ENCODE measurements at places on chromosomes 13 and 19.

GRCh38 chr19:56356944-56357343 is 36.4 kb downstream of the ZNF582 start:
- no peak for DNase-seq

- DNase-seq: no peak
These were observed 527.9 kb downstream of the MYO16 start for GRCh38 chr13:109157275-109157674.

DNA sequence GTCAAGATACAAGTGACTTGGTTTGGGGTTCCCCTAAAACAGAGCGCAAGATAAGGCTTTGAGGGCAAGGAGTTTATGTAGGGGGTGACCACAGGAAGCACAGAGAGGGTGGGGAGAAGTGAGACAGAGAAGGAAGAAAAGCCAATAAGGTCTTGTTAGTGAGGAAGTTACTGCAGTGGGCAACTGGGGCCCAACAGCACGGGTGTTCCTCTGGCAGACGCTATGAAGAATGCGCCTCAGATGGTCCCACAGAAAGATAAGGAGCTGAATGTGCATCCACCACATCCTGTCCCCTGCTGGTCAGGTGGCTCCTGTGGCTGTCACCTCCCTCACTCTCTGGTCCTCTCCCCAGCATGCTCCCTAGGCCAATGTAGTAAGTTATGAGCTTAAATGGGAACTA is 333.5 kb downstream of the TSHZ3 start:
- DNase-seq: no peak

DNA sequence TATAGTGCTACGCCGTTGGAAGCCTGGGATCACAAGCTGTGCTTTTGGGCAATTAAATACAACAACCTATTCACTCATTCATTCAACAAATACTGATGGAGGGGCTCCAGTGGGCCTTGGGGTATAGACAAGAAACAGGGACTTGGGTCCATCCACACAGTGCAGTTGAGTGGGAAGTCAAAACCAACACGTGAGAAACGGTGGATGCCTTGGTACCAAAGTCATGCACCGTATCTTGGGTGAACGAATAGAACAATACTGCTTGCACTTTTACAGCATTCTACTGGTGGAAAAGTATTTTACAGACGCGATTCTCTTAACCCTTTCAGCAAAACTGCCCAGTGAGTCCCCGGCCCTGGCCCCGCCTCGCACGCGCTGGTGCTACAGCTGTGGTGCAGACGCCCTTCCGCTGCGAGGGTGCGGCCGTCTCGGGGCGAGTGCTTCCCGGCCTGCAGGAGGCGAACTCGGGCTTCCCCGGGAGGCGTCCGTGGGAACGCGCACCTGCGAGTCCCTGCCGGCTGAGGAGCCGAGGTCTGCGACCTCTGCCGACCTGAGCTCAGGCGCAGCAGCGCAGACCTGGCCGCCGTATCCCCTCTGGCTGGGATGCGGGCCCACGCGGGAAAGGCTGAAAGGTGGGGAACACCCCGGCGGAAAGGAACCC is 8.3 kb downstream of the TNFRSF19 start:
- peak; percentile 81 for DNase-seq

- DNase-seq: no peak
These were observed 15.1 kb upstream of the FLT1 start for GRCh38 chr13:28510066-28510465.

- no peak for DNase-seq
These were observed 117.7 kb downstream of the FNDC3A start for GRCh38 chr13:49093376-49093775.

- DNase-seq: no peak
These were observed 192.5 kb downstream of the POU4F1 start for GRCh38 chr13:78410847-78411246.

GRCh38 chr19:32613008-32613407 is 32.0 kb downstream of the PDCD5 start:
- DNase-seq: no peak

GRCh38 chr19:32224371-32225244 is 120.8 kb upstream of the ZNF507 start:
- DNase-seq: peak; percentile 55

GRCh38 chr19:41297628-41298347 is 12.2 kb upstream of the CCDC97 start:
- no peak for DNase-seq

- no peak for DNase-seq
These were observed 4.3 kb downstream of the CHAMP1 start for GRCh38 chr13:114318624-114319023.

DNA sequence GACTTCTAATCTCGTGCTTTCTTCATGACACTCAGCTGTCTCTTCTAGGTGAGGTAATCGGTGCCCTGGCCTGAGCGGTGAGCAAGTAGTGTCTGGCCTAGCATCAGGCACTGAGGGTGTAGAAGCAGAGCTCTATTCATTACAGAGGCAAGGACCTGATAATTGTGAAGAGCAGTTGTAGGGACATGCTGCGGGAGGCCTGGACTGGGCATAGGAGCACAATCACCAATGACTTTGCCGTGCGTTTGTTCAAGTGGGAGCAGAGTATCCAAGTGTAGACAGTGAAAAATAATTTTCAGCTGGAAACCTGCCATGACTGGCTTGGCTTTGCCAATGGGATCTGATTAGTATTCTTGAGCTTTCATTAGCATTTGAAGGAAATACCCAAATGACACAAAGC is 32.1 kb upstream of the DCLK1 start:
- no peak for DNase-seq

DNA sequence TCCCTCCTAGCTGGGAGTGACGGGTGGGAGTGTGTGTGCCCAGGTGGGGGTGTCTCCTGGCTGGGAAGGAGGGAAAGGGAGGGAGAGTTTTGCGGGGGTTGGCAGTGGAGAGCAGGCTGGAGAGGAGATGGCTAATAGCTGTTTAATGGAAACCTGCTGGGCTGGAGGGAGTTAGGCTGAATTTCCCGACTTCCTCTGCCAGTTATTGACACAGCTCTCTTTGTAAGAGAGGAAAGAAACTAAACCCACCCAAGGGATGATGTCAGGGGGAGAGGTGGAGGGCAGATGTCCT is 10.2 kb upstream of the ILF3 start:
- DNase-seq: no peak

DNA sequence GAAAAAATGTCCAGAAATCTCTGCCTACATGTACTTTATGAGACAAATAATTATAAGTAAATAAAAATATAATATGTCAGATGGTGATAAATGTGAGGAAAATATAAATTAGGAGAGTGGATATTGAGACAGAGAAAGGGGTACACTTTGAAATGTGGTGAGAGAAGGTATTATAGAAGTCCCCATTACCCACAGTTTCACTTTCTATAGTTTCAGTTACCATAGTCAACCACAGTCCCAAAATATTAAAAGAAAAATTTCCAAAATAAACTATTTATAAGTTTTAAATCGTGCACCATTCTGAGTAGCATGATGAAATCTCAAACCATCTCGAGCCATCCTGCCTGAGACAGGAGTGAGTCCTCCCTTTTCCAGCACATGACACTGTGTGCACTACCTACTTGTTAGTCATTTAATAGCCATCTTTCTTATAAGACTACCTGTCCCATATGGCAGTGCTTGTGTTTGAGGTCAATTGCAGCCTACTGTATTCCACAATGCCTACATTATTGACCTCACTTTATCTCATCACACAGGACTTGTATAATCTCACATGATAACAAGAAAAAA is 653.7 kb downstream of the DACH1 start:
- no peak for DNase-seq

- DNase-seq: peak; percentile 31
These were observed 15.2 kb downstream of the PLEKHF1 start for GRCh38 chr19:29680447-29680846.

DNA sequence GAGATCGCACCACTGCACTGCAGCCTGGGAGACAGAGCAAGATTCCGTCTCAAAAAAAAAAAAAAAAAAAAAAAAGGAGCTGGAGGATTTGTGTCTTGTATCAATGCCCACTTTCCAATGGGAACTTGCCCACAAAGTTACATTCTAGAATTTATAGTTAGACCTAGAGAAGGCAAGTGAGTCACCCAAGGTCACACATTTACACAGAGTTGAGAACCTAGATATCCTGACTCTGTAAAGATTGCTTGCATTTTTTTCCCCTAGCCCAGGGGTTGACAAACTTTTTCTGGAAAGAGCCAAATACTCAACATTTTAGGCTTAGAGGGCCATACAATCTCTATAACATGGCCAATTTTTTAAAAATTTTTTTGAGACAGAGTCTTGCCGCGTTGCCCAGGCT is 7.7 kb upstream of the BRD4 start:
- DNase-seq: no peak

- DNase-seq: no peak
These were observed 135.3 kb downstream of the ZIC5 start for GRCh38 chr13:99836291-99836690.

DNA sequence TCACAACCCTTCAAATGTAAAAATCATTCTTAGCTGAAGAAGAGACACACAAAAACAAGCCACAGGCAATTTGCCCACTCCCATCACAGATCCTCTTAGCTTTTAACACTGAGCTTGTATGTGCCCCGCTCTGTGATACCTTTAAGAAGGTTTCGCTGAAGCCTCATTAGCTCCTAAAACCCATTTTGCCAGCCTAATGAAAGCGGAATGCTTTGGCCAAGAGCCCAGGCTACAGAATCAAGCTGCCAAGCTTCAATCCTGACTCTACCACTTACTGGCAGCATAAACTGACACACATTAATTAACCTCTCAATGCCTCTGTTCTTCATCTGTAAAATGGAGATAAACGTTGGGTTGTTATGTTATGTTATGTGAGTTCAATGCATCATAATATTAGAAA is 10.5 kb downstream of the ZNF112 start:
- no peak for DNase-seq

DNA sequence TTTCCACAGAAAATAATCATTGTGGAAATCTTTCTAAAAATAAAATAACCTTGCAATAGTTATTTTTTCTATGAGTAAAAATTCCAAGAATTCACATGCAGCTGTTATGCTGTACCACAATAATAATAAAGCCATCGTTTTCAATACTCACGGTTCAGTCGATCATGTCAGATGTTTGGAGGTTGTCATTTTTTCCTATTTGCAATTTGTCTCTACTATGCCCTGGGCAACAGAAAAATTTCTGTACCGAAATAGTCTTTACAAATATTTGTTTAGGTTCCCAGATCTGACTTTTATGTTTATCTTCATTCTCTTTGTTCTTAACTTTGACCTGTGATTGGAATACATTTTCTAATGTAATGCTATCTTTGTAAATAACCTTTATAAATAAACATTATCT is 79.7 kb downstream of the ESD start:
- no peak for DNase-seq

DNA sequence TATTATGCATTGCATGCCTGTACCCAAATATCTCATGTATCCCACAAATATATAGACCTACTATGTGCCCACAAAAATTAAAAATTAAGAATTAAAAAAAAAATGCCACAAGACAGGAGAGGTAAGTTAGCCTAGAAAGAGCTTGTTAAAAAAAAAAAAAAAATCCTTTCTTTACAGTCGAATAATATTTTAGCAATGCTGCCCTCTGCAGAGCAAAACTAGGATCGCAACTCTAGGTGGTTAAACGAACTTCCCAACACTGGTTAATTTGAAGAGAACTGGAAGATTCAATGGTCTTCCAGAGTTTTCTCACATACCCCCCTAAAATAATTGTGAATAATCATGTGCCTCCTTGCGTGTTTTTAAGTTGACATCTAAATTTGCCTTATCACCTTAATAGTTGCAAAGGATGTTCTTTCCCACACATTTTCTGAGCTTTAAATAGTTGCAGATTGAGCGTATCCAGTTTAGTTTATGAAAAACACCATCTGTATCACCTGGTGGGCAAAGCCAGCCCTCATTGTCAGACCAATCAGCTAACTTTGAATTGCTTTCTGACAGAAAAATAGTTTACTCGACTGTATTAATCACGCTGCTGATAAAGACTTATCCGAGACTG is 47.4 kb upstream of the RCBTB2 start:
- no peak for DNase-seq

- DNase-seq: peak; percentile 60
These were observed at the start of gene ZNF677 for GRCh38 chr19:53254411-53255341. ZNF677 (minus strand) TSS chr19:53254873; CDS start chr19:53251550, 3,323 bp downstream.

- DNase-seq: peak; percentile 53
These were observed 845 bp downstream of the SPRY2 start for GRCh38 chr13:80339912-80340650.

DNA sequence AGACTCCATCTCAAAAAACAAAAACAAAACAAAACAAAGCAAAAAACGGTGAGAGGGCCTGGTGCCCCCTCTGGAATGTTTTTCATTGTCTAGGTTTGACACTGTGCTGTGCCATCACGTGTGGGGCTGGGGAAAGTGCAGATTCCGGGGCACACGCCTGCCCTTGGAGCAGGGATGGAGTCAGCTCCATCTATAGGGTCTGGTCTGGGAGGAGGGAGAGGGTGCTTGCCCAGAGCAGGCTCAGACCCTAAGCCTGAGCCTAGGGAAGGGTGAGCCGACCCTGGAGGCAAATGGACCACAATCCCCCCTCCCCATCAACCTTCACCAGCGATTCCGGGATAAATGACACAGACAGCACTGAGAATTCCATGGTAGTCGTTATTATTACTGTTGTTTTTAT is 10.9 kb upstream of the ZBTB32 start:
- no peak for DNase-seq

GRCh38 chr13:51803422-51804294 is at the start of gene DHRS12:
DHRS12 (minus strand) TSS chr13:51804163; CDS start chr13:51799659, 4,504 bp downstream.
- DNase-seq: peak; percentile 84

GRCh38 chr19:12194827-12195731 is 32.2 kb downstream of the ZNF136 start:
- no peak for DNase-seq

DNA sequence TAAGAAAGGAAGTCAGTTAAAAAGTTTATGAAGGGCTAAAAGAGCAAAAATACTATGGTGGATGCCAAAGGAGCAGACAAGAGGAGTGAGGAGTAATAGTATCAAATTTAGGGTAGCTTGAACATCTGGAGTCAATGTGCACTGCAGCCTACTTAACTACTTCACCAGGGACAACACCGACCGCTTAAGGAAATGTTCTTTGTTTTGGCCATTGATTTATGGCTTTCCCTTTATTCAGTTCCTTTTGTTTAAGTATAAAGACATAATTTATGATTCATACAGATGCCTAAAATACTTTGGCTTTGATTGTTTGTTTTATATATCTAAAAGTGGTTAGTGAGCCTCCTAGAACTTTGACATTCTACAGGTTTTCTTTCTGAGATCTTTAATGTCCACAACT is 276.3 kb upstream of the PRR20A start:
- DNase-seq: no peak

DNA sequence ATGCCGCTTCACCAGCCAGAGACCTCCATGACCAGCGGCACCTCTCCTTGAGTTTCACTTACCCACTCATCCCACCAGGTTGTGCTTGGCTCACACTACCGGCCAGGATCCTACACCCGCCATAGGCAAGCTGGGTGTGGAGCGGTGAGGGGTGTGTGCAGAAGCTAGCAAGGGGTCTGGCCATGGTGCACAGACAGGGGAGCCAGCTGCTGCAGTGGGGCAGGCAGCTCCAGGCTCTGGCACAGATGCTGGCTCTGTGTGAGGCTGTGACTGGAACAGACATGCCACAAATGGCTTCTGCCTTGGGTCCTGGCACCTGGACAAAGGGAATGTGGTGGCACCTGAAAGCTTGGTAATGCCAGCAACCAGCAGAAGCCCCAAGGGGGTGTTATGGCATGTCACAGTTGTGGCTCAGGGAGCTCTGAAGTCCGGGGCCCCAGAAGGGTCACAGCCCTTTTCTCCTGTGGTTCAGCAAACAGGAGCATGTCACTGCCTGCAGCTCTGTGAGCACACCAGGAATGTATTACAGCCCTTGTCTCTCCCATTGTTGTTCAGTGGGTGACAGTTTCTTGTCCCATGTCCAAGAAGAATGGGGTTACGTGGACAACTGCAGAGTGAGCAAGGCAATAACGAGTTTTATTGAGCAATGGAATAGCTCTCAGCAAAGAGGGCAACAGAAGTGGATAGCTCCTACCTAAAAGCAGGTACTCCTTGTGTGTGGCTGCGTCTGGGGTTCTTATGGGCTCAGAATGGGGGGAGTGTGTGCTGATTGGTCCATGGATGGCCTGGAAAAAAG is 2791.0 kb upstream of the PCDH20 start:
- no peak for DNase-seq

All from MG63 (cell line).